ENCODE measurements at places on chromosomes 3 and 15.
A peak's percentile ranks its signal among the peaks of the same experiment; 100 is the strongest.

GRCh38 chr15:96974761-96975160, 644.3 kb downstream of the NR2F2 start:
- DNase-seq: no peak

- DNase-seq: no peak
These were observed 523.1 kb upstream of the FRG2C start for GRCh38 chr3:75140904-75141615.

GRCh38 chr3:51955893-51956770, 951 bp downstream of the GPR62 start:
- DNase-seq: no peak

- DNase-seq: no peak
These were observed 15.6 kb upstream of the CTXND1 start for GRCh38 chr15:80267658-80268057.

DNA sequence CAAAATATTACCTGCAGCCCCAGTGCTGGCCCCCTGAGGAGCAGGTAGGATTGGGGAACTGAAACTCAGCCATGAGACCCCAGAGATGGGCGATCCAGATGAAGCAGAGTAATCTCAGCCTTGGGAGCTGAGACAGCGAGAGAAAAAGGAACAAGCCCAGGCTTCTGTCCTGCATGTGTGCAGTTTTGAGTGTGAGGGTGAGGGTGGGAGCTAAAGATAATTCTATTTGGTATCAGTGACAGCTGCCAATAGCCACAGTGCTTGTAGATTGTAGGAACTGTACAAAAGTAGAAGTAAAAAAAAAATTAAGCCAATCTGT, 5.9 kb downstream of the ATP8B4 start:
- DNase-seq: no peak

GRCh38 chr3:17775073-17775472, 32.6 kb upstream of the TBC1D5 start:
- no peak for DNase-seq

DNA sequence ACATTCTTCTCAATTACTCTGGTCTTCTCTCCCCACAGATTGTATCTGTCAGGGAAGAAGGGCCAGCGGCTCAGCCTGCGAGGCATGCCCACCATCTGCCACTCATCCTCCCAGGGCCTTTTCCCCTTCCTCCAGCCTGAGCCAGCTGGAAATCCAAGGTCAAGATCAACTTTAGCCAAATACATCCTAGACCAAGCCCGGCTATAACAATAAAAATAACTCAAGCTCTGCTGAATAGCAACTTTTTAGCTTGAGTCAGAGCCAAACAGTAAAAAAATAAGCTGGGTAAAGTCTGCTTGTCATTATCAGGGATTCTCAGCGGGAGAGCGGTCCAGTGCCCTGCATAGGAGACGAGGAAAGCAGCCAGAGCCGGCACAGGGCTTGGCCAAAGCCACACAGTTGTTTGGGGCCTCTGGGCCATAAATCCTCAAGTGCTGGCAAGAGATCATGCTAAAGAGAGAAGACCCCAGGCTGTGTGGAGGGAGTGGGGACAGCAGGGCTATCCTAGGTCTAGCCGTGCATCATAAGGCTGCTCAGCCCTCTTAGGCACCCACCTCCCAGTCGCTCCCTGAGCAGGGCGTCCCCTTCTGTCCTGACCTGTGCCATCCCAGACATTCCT, 76.2 kb upstream of the HERC1 start:
- DNase-seq: no peak

- DNase-seq: no peak
These were observed 232.3 kb upstream of the MRPL3 start for GRCh38 chr3:131735116-131735515.

DNA sequence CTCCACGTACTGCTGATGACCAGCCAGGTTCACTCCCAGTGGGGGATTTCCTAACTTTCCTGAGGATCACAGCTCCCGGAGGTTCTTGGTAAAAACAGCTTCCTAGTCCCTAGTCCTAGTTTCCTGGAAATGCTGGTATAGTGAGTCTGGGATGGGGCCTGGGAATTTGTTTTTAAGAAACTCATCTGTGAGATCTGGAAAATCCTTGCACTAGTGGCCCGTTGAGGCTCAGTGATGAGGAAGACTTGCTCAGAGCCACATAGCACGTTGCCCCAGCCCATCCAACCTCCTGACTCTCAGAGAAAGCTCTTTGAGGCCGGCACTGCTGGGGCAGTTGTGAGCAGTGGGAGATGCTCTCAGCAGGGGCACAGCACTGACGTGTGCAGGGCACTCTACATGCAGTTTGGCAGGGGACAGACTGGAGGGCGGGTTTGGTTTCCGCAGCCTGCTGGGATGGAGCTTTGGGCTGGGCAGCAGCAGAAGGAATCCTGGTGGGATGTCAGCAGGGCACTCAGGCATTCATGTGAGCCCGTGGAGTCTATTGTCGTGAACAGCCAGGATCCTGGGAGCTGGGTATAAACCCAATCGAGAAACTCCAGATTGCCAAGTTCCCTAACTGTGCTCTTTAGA, 31.6 kb downstream of the SAXO2 start:
- no peak for DNase-seq

DNA sequence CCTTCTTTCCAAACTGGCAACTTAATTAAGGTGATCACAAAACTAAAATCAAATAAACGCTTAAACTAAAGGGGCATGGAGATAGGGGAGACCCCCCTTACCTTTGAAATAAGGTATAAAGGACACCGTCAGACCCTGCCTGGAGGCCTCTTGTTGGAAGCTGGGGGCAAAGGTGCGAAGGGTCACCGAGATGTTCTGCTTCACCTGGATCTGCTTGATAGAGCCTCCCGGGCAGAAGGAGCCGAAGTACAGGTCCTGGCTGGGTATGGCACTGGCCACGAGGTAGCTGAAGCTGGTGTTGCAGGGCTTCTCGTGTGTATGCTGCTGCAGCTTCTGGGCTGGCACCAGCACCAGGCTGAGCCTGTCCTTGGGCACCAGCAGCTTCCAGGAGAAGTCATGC, 53.0 kb downstream of the CDCP1 start:
- DNase-seq: no peak

DNA sequence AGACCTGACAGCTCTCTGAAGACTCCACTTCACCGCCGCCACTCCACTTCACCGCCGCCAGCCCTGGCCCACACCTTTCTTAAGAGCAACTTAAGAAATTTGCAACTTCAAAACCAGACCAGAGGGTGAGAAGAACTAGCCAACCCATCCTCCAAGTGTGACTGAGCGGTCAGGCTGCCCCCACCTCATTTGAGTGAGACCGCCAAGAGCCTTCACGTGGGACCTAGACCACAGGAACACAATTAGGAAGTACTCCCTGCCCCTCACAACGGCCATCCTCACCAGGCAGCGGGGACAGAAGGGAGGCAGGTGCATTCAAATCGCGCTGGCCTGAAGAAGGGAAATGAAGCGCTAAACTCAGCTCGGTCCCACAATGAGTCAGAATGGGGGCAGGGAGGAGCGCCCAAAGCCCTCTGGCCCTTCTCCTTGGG, 156.8 kb upstream of the BCL6 start:
- no peak for DNase-seq

DNA sequence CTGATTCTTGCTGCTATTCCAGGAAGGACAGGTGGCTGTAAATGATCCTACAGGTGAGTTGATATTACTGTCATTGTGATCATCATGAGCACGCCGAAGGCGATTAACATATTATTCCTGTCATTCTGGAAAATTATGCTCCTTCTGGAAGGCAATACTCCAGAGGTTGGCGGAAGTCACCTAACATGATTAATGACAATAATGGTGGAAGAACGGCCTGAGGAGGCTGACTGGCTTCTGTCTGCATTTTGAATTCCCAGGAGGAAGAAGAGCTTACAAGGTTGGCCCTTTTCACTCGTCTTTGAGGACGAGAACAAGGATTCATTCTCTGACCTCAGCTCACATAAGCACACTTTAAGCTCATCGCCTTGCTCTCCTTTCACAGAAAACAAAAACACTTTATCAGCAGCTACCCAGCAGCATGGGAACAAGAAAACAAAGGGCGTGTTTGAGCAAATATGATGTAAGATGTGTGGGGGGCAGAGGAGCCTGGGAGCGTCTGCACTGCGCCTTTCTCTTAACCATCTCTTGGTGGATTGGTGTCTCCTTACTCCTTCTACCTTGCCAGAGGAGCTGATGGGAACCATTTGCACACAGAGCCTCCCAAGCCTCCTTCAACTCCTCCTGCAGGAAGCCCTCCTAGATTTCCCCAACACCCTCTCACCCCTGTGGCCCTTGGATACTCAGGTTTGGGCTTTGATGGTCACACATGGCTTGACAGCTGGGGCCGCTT, 23.0 kb downstream of the ACSBG1 start:
- DNase-seq: no peak

- peak; percentile 79 for DNase-seq
These were observed 9.4 kb upstream of the MESP1 start for GRCh38 chr15:89760303-89761008.

GRCh38 chr3:10619989-10620832, 114.8 kb upstream of the ATP2B2 start:
- DNase-seq: no peak

- no peak for DNase-seq
These were observed 145.9 kb downstream of the TBL1XR1 start for GRCh38 chr3:177051411-177051810.

GRCh38 chr15:65072617-65073016, 3.9 kb upstream of the KBTBD13 start:
- no peak for DNase-seq

DNA sequence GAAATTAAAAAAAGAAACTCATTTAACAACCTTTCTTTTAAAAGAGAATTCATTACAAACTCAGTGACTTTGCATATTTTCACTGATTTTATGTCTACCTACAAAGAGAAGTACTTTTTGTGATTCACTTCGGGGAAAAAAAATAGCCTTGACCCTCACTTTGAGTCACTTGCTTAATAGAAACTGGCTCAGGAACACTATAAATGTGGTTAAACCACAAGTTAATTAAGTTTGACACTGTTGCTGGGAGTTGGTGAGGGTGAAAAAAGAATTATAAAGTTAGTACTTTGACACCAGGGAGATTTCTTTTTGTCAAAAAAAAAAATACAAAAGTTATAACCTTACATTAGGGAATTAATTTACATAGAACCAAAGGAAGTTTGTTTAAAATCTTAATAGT, 810.9 kb downstream of the NR2F2 start:
- no peak for DNase-seq

DNA sequence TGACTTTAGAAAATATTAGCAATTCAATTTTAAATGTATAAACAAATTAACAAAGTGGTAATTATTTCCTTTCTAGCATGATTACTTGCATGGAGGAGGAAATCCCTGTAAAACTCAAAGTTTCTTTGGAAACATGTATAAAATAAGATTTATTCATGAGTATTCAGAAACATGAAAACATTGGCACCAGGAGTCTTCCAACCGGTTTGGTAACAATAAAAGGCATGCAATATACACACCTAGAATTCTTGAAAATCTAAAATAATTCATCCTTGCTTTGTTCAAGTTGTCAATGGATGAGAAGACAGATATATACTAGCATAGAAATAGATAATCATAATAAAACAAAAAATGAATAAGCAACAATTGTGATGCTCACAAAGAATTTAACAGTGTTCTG, 76.4 kb downstream of the ZPLD1 start:
- no peak for DNase-seq

- DNase-seq: no peak
These were observed 327.1 kb downstream of the ZIC1 start for GRCh38 chr3:147736226-147736625.

- no peak for DNase-seq
These were observed 66.7 kb downstream of the LARS2 start for GRCh38 chr3:45455040-45455439.

- DNase-seq: no peak
These were observed 339.7 kb downstream of the IL5RA start for GRCh38 chr3:2770451-2770850.

- no peak for DNase-seq
These were observed 12.6 kb upstream of the PLCL2 start for GRCh38 chr3:16871915-16872842.

GRCh38 chr3:126124896-126125295, 41.0 kb upstream of the SLC41A3 start:
- DNase-seq: no peak

All from GM12892 (cell line).